Lung microvascular endothelial cell (primary cell): ENCODE measurements at places on chromosomes 1 and 21. TPM values are rescaled to one million over a fixed set of nuclear protein-coding genes. Genes with fewer than 3 reads are reported as not detected.
A peak's percentile ranks its signal among the peaks of the same experiment; 100 is the strongest.

Gene KCNQ4
- not detected in 2 replicates for total RNA-seq

- DNase-seq, result no peak
Measured at GRCh38 chr1:202355944-202356553, 7.5 kb downstream of the PPP1R12B start.

Gene TSPAN2
- 0.79 and 0.87 TPM in 2 replicates for total RNA-seq

- DNase-seq, result no peak
Measured at GRCh38 chr1:50936321-50936720, 23.7 kb downstream of the FAF1 start.

- no peak for DNase-seq
Measured at GRCh38 chr1:228548788-228549187, 61.6 kb downstream of the RNF187 start.

- DNase-seq, result no peak
Measured at GRCh38 chr1:234627009-234627950, 17.3 kb upstream of the IRF2BP2 start.

GRCh38 chr1:38991638-38992411 lies 749 bp downstream of the AKIRIN1 start:
- peak; percentile 36 for DNase-seq

GRCh38 chr21:16353764-16354163 lies 624.0 kb downstream of the USP25 start:
- DNase-seq, result no peak

Gene CYP4Z1
- total RNA-seq, result 0.20 TPM in 1 of 2 replicates, not detected in the other

DNA sequence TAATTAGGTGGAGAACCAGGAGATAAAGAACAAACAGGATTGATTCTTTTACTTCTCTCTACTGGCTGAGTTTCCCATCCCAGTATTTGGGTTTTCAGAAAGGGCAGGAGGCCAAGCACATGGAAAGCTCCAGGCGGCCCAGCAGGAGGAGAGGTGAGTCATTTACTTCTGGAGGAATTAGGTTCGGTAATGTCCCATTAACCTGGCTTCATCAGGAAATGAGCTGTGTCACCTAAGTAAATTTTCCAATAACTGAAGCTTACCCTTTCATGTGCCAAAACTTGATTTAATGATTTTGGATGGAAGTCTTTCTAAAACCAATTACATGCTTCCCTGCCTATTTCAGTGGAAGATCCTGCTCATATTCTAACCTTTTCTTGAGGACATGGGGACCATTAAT lies 257.6 kb upstream of the USP24 start:
- peak; percentile 13 for DNase-seq

DNA sequence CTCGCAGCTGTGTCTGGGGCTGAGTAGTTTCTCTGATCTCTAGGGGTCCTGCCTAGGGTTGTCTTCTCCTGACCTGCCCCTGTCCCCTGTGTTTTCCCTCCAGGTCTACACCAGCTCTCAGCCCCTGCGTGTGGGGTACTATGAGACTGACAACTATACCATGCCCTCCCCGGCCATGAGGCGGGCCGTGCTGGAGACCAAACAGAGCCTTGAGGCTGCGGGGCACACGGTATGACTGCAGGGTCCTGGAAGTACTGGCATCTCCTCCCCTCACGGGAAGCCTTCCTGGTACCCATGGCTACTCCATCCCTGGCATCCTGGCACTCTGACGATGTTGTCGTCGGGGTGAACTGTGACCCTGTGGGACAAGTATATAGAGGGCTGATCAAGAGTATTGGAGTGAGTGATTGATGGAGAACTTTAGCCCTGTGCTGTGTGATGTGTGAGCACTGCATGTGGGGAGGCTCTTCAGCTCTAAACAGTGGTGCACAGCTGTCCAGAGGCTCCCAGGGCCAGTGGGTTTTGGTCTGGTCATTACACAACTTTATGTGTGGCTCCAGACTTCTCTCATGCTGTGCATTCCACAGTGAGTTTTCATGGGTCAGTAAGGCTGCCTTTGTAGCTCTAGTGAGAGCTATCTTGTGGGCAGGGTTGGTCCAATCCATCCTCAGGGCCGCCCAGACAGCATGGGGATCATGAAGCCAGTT lies 14.4 kb downstream of the FAAH start:
- no peak for DNase-seq

DNA sequence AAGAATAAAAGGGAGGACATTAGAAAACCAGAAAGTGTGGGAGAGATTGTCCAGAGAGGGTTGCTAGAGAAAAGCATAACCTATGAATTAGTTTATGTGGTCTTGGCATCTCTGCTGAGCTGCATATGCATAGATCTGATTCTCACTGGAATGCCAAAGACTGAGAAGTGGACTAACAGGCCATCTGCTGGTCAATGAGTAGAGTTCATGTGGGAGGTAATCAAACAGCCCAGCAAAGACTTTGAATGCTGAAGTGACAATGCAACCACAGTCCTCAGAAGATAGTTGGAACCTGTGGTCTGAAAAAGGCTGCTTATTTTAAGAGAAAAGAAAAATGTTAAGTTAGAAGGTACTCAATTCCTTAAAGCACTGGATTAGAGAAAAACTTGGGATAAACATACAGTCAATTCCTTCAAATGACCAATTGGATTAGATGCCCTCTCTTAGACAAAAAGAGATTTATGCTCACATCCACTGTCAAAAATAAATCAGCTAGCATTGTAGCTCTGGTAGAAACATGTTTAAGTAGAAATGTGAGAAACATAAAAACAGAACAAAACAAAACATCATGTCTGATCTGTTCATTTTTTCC lies 382.8 kb downstream of the AMY1C start:
- DNase-seq, result peak; percentile 1
